Neural crest cell (in vitro differentiated cells): ENCODE measurements at places on chromosomes 4 and X. TPM values are rescaled to one million over a fixed set of nuclear protein-coding genes. Genes with fewer than 3 reads are reported as not detected.

RIBC1 gene
- total RNA-seq: 1.3 and 1.5 TPM in 2 replicates

CYTL1 gene
- total RNA-seq: 13.2 and 13.5 TPM in 2 replicates

NSDHL gene
- total RNA-seq: 49.6 and 49.8 TPM in 2 replicates

RFC1 gene
- total RNA-seq: 69.3 and 77.4 TPM in 2 replicates

RTL5 gene
- total RNA-seq: 21.7 and 23.0 TPM in 2 replicates

SASH3 gene
- total RNA-seq: not detected in 2 replicates

NSG1 gene
- 23.7 and 24.5 TPM in 2 replicates for total RNA-seq

FAM53A gene
- 3.6 and 4.3 TPM in 2 replicates for total RNA-seq

STATH gene
- not detected in 2 replicates for total RNA-seq

FGFR3 gene
- total RNA-seq: 42.5 and 48.1 TPM in 2 replicates

CUL4B gene
- 46.7 and 52.2 TPM in 2 replicates for total RNA-seq

LONRF3 gene
- total RNA-seq: 0.20 and 0.30 TPM in 2 replicates

AR gene
- 6.3 and 7.9 TPM in 2 replicates for total RNA-seq

OPN1MW gene
- total RNA-seq: not detected in 2 replicates

LIMCH1 gene
- total RNA-seq: 15.1 and 17.3 TPM in 2 replicates

DOK7 gene
- 0.16 TPM in 1 of 2 replicates, not detected in the other for total RNA-seq

GABRQ gene
- 0.84 and 0.91 TPM in 2 replicates for total RNA-seq

SHROOM2 gene
- 10.3 and 11.1 TPM in 2 replicates for total RNA-seq
